Cerebellar cortex (tissue), 1 donor: ENCODE measurements at places on chromosomes 7 and 10.

GRCh38 chr7:150811-151221 is 41.6 kb upstream of the FAM20C start:
- no peak for DNase-seq

- DNase-seq, result peak; percentile 82
These were observed 39.6 kb downstream of the MPP7 start for GRCh38 chr10:28263136-28263857.

DNA sequence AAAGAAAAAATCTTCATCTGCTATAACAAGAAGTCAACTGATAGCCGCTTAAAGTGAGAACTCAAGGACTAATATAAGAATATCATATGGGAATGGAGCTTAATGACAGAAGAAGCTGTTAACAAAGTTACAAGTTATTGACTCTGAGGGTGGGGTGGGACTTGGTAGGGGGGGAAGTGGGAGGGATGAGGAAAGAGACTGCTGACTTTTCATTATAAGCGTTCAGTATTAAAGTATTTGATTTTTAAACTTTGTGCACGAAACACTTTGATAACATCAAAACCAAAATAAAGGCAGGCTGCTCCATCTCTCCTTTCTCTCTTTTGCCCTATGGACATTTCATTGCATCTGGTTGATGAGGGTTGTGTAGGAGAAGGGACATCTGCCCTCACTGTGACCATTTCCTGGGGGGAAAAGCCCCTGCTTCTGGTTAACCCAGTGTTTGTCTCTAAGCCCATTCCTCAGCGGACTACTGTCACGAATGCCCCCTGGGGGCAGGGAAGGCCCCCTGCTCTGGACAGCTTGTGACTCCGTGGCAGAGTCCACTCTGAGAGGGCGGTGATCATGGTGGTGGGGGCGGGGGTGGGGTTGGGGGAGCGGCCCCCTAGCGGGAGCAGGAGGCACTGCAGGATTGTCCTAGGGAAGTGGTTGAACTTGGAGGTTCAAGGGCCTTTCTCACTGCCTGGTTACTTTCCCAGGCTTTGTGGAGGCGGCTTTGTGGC is 17.4 kb downstream of the SLC13A4 start:
- DNase-seq, result no peak

GRCh38 chr7:156640949-156641485 is 443 bp downstream of the RNF32 start:
- DNase-seq, result peak; percentile 40

- DNase-seq, result no peak
These were observed 6.6 kb downstream of the C10orf90 start for GRCh38 chr10:126663880-126664279.

- DNase-seq, result no peak
These were observed 4.4 kb upstream of the BICC1 start for GRCh38 chr10:58508316-58508715.

DNA sequence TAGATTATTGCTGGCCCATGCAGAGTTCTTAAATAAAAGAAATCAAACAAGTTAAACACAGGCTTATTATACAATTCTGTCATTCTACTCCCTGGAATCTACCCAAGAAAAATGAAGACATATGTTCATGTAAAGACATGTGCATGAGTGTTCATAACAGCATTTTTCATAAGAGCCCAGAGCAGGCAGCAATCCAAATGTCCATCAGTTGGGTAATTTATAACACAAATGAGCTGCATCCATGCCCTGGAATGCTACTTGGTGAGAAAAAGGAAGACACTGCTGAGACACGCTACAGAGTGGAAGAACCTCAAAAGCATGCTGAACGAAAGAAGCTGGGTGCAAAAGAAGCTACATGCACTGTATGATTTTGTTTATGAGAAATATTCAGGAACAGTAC is 342.6 kb downstream of the TCERG1L start:
- DNase-seq, result peak; percentile 22

GRCh38 chr10:100154666-100155065 is 31.2 kb downstream of the ERLIN1 start:
- no peak for DNase-seq

GRCh38 chr7:27197137-27198042 is 2.5 kb downstream of the HOXA13 start:
- no peak for DNase-seq

GRCh38 chr7:121595758-121596696 is 199.9 kb upstream of the FAM3C start:
- DNase-seq, result no peak

GRCh38 chr7:38542156-38542555 is 89.0 kb downstream of the AMPH start:
- no peak for DNase-seq

- DNase-seq, result no peak
These were observed 20.4 kb upstream of the BLOC1S2 start for GRCh38 chr10:100306861-100307260.

DNA sequence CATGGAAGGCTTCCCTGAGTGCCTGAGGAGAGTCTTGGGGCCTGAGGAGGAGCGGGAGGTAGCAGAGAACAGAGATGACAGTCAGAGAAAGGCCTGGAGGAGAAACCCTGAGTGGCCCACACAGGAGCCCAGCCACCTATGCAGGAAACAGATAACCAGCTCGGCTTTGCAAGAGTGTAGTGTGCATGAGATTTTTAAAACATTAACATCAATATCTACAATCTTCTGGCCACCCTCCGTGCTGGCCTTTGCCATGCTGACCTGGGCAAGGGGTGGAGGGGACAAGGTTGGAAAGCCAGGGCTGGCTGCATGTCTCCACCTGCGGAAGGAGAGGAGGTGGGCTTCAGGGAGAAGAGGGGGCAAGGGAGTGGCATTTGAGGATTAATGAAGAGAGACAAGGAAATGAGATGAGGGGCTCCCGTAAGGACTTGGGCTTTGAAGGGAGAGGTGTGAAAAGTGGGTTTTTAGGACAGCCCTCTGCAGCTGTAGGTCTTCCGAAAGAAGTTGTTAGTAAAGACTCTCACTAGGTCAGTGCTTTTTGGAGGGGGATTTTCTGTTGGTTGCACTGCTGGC is 59.3 kb upstream of the SDK1 start:
- DNase-seq, result no peak

GRCh38 chr10:27413387-27413786 is 90.7 kb upstream of the RAB18 start:
- no peak for DNase-seq

GRCh38 chr10:110057456-110057855 is 49.7 kb downstream of the ADD3 start:
- no peak for DNase-seq

- DNase-seq, result peak; percentile 86
These were observed at the start of the genes KLLN and PTEN for GRCh38 chr10:87863053-87863943. Gene KLLN (minus strand): TSS chr10:87863533. CDS start chr10:87862487, 1,046 bp downstream. Gene PTEN (plus strand): TSS chr10:87863625. CDS start chr10:87864470, 845 bp downstream.

GRCh38 chr7:49624611-49625010 is 148.8 kb upstream of the VWC2 start:
- no peak for DNase-seq

DNA sequence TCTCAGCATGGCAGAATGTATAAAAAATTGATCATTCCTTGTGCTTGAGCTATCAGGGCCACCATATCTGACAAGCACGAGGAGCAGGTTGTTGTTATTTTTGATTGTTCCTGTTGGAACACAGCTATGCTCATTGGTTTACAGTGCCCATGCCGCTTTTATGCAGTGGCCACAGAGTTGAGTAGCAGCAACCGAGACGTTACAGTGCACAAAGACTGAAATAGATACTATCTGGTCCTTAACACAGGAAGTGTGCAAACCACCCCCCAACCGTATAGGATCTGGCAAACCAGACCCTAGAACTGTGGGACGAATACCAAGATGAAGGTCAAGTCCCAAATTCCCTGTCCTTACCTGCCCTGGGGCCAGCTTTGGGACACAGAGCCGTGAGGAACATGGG is 216.6 kb downstream of the KLF6 start:
- no peak for DNase-seq

DNA sequence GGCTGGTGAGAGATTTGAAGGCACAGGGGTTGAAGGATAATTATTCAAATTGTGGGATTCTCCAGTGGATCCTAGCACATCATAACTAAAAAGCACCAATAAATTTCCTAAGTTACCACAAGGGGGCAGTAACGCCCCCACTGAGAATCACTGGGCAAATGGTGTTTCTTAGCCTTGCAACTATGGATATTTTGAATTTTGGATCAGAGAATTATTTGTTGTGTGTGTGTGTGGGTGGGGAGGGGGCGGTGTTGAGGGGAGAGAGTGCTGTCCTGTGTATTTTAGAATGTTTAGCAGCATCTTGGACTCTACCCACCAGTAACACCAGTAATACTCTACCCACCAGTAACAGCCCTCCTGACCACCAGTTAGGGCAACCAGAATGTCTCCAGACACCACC is 63.3 kb upstream of the PRKG1 start:
- DNase-seq, result no peak

- DNase-seq, result no peak
These were observed 181.4 kb downstream of the CUX1 start for GRCh38 chr7:101998906-101999240.

GRCh38 chr7:30814700-30815387 is 43.6 kb downstream of the MINDY4 start:
- DNase-seq, result peak; percentile 16

DNA sequence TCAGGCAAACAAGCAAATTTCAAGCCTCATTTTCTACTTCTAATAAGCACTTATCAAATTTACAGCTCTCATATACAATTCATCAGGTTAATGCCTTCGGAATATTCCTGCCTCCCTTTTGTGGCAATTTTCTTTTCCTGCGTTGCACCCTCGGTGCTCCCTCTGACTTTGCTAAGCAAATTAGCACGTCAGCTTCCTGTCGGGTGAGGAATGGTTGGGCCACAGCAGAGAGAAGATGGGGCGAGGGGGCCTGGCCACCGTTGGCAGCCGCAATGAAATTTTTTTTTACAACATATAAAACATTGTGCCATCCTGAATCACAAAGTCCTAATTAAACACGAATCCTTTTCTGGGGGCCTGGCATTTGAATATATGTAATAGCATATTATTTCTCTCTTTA is 28.1 kb downstream of the ELFN1 start:
- no peak for DNase-seq

GRCh38 chr10:116892907-116893685 is 43.8 kb downstream of the ENO4 start:
- DNase-seq, result no peak

- no peak for DNase-seq
These were observed 84.5 kb downstream of the DIP2C start for GRCh38 chr10:604716-605631.

DNA sequence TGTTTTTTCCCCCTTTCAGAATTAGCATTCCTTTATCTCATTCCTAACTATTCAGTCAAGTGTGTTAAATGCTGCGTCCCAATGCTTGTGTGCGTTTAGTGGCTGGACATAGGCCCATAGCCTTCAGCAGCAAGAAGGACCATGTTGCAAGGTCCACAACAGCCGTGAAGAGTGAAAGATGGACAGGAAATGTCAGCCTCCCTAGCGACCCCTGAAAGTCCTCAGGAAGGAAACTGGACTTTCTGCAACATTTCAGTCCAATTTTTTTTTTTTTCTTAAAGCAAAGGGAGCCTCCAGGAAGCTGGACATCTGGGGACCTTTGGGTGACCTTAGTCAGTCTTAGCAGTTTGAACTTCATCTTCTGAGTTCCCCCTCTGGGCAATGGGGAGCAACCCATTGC is 550.7 kb upstream of the MGMT start:
- DNase-seq, result no peak

- no peak for DNase-seq
These were observed 177.1 kb upstream of the CTBP2 start for GRCh38 chr10:125337510-125337909.

DNA sequence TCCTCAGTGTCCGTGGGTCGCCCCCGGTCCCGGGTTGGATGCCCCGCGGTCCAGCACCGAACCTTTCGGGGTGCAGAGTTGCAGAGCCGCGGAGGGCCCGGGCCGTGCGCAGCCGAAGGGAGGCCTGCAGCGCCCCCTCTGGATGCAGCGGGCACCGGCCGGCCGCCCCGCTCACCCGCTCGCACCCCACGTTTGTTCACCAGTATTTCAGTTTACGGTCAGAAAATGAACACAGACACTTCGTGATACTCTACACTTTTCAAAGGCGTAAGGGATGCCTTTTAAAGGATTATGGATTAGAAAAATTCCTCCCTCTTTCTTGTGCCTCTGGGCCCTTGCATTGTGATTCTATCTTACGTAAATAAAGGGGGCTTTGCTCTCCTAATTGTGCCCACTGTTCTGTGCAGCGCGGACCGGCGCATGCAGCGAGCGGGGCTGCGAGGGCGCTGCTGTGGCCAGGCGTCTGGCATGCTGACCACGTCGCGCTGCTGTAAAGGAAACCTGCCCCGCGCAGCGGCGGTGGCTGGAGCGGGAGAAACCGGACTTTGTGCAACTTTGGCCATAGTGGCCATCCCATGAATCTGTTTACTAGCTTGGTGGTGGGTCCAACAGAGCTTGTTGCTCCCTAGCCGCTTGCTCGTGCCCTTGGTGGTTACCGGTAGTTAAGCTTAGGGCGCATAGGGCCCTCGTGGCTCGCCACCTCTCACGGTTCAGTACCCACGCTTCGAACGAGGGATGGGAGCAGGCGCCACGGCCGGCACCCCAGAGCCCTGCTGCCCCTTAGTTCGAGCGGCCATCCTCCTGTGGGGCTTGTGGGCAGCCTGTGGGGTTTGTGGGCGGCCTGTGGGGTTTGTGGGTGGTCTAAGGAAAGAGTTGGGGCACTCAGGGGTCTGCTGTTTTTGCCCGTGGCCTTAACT is 739 bp upstream of the MEST start:
- DNase-seq, result peak; percentile 35

GRCh38 chr7:732094-732541 is 5.0 kb upstream of the PRKAR1B start:
- DNase-seq, result peak; percentile 75

GRCh38 chr10:69960606-69960987 is 92.0 kb upstream of the MACROH2A2 start:
- DNase-seq, result no peak

DNA sequence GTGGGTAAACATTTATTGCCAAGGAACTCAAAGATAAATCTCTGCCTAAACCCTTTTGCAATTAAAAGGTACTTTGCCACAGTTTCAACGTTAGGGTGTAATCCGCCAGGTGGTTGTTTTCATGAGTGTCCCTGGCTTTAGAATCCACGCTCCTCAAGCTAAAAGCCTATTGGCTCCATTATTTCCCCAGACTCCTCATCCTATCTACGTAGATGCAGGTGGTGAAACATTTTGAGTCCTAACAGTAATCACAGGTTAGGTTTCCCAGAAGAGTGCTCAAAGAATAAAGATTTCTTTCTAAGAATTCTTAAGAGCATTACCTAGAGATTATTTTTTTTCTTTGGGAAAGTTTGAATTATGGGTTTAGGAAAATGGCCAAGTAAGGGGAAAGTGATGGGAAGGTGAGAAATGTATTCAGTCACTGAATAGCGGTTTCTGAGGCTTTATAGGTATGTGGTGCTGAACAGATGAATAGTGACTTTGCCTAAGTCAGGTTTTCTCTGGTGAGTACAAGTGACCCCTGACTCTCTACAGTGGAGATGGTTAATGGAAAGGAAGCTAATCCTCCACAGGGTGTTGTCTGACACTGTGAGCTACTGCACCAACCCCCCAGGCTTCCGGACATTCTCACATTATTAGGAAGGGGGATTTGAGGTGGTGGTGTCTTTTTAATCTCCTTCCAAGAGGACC is 60.2 kb downstream of the NRP1 start:
- no peak for DNase-seq

- no peak for DNase-seq
These were observed 18.8 kb downstream of the ANXA11 start for GRCh38 chr10:80186364-80187012.

GRCh38 chr7:70573071-70573661 is 558.8 kb upstream of the GALNT17 start:
- no peak for DNase-seq

GRCh38 chr10:13099666-13100348 is at the start of gene OPTN:
Gene OPTN (plus strand): TSS chr10:13100163. CDS start chr10:13109123, 8,960 bp downstream.
- peak; percentile 82 for DNase-seq
